ENCODE measurements at places on chromosomes 3 and 15.

- DNase-seq: no peak
These were observed 66.3 kb downstream of the RTP4 start for GRCh38 chr3:187434524-187434923.

- DNase-seq: no peak
These were observed 42.5 kb downstream of the EEFSEC start for GRCh38 chr3:128195802-128196201.

DNA sequence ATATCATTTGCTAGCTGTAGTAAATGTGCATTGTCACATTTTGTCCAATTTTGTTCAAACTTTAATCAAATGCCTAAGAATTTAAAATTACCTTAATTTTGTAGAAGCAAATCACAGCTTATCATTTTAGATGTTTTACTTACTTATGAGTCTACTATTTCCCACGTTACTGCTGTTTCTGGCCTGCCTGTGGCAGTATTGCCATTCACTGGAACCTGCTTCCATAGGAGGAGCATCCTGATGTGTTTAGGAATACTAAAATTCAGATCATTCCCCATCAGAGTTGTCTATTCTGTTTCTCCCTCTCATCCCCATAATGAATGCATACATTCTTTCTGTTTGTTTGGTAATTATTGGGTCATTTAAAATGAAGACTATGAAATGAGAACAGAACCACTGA is 119.5 kb upstream of the SNRPN start:
- DNase-seq: no peak

GRCh38 chr3:172582712-172583111 is 59.5 kb upstream of the TNFSF10 start:
- DNase-seq: no peak

GRCh38 chr3:167437428-167438139 is 36.3 kb downstream of the SERPINI2 start:
- DNase-seq: no peak

GRCh38 chr3:190227064-190227463 is 95.2 kb downstream of the CLDN1 start:
- no peak for DNase-seq

- no peak for DNase-seq
These were observed 14.2 kb downstream of the RAP2B start for GRCh38 chr3:153176197-153176596.

GRCh38 chr3:8413337-8413926 is 88.2 kb upstream of the LMCD1 start:
- no peak for DNase-seq

GRCh38 chr3:8857720-8858367 is 88.4 kb upstream of the OXTR start:
- DNase-seq: no peak

DNA sequence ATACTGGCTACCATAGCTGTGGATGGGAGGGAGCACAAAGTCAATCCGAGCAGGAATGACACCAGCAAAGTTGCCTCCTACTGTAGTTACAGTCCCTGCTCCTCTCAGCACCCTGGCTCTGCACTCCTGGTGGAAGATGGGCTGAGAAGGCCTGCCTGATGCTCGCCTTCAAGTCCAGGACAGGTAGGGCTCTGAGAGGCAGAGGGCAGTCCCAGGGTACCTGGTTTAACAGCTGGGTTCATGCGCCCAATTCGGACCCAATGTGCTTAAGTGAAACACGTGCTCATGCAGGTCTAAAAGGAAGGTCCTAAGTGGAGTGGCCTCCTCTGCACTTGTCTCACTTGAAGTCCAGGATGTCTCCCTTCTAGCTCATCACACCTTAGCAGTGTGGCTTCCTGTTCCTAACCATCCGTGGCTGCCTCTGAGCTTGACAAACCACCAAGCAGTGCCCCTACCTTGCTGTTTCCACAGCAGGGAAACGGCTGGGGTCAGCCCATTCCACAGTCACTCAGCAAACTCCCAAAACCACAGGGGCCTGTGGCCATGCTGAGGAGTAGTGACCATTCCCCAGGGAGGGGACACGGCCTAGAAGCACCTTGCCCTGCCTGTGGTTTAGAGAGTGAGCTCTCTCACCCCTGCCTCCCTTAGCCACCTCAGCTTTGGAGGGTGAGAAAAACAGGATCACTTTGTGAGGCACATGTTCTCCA is 3.9 kb upstream of the MUSTN1 start:
- DNase-seq: no peak

DNA sequence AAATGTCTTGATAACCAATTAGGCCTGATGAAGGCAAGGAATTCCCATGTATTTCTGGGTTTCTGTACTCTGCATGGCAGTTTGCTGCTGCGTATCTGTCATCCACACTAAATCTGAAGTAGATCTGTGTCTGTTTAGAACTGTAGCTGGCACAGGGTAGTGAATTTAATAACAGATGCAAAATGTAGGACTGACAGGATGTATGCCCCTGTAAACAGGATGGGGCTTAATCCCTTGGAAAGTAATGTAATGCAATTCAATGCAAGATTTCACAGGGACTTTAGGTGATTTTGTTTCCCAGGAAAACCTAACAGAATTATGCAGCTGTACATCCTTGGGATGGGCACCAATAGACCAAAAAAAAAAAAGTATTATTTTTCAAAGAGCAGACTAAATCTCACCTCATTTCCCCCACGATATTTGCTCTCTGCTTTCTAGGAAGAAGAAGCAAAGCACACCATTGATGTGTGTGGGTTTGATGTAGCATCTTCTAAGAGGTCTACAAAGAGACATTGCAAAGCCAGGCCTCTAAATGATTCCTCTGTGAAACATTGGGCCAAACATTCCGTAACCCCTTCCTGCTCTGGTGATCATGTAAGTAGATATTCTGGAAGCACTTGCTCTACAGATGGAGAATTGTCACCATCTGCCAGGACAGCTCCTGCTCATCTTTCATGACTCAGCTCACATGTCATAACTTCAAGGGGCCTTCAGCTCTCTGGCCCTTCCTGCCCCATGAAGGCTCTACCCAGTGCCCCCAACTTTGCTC is 464.3 kb upstream of the RGMA start:
- no peak for DNase-seq

Measured in upper lobe of right lung (tissue), 1 donor.